Stimulated activated effector memory CD8-positive, alpha-beta T cell treated with anti-CD3 and anti-CD28 coated beads, Interleukin-12 subunit alpha, Interleukin-12 subunit beta, amount 100 ng/mL, for 72 hours (primary cell): ENCODE measurements at places on chromosomes 16 and 17.

DNA sequence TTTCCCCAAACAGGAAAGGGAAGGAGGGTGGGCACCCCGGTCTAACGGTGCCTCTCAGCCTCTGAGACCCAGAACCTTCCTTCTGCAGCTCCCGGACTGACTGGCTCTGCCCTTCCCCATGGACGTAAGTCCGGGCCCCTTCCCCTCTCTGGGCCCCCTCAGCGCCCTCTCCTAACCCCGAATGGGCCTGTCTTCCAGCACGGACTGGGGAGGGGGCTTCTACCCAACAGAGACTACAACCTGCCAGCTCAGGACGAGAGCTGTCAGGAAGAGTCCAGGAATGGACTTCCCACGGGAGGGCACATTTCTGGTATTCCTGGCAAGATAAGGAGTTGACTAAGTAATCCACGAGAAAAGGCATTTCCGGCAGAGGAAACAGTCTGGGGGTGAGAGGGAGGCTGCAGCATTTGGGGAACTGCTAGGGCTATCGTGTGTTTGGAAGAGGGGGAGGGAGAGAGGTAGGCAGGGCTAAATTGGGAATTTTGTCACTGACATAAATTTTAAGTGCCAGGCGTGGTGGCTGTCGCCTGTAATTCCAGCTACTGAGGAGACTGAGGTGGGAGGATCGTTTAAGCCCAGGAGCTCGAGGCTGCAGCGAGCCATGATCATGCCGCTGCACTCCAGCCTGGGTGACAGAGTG, 12.1 kb upstream of the ALDOA start:
- no peak for DNase-seq

- no peak for DNase-seq
Observed at GRCh38 chr16:69940676-69941075, 10.5 kb upstream of the CLEC18A start.

DNA sequence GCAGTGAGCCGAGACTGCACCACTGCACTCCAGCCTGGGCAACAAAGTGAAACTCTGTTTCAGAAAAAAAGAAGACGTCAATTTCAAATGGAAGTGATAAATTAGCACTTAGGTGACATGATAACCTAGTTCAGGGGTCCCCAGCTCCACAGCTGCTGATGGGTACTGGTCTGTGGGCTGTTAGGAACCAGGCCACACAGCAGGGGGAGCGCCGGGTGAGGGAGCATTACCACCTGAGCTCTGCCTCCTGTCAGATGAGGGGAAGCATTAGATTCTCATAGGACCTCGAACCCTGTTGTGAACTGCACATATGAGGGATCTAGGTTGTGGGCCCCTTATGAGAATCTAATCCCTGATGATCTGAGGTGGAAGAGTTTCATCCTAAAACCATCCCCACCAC, 253.0 kb downstream of the FOXL1 start:
- DNase-seq = no peak

- no peak for DNase-seq
Observed at GRCh38 chr17:65554553-65555223, 6.8 kb downstream of the AXIN2 start.

GRCh38 chr17:82804442-82805191, 35.2 kb downstream of the ZNF750 start:
- no peak for DNase-seq

DNA sequence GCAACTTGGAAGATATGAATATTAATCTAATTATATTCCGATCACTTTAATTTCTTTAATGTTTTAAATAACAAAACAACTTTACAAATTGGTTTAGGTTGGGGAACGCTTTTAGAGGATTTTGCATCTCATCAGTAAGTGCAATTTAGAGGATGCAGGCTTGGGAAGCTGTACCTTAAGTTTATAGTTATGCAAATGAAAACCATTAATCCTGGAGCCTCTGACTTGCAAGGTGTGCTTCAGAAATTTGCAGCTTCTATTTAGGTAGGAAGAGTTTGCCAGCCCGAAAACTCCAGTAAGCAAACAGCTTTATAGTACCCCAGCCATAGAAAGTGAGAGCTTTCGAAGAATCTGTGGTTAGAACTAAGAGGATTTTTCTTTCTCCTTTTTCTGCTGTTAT, 547.0 kb downstream of the MAF start:
- no peak for DNase-seq

GRCh38 chr17:80262291-80262690, 1.6 kb downstream of the RNF213 start:
- DNase-seq = no peak
